CD14-positive monocyte (primary cell): ENCODE measurements at places on chromosomes 2 and 18.

DNA sequence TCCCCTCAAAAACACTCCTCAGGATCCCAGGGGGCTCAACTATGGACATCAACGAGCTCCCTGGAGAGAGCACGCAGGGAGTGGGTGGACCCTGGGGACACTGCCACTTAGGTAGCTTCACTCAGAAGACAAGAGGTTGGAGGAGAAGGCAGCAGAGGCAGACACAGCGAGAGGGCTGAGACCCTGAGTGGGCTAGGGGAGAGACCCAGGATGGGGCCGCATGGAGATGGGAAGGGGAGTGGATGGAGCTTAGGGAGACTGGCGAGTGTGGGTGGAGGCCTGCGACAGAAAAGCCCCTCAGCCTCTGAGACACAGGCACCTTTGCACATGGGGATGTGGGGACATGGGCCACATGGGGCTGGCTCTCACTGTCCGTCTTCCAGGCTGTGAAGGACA is 70.9 kb downstream of the ASB1 start:
- DNase-seq: no peak

DNA sequence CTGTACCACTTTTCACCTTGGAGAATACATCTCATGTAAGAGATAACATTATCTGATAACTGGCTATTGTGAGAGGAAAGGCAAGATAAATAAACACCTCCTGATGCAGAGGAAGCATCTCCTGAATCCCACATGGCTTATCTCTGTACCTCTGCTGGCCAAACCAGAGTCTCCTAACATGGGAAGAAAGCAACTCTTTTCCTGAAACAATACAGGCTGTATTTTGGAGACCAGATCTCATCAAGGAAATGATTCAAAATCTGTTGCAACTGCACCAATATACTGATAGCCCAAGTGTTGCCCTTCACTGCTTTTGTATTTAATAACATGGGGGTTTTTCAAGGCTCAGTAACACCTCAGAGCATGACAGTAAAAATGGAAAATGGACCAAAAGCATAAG is 106.9 kb downstream of the MREG start:
- no peak for DNase-seq

DNA sequence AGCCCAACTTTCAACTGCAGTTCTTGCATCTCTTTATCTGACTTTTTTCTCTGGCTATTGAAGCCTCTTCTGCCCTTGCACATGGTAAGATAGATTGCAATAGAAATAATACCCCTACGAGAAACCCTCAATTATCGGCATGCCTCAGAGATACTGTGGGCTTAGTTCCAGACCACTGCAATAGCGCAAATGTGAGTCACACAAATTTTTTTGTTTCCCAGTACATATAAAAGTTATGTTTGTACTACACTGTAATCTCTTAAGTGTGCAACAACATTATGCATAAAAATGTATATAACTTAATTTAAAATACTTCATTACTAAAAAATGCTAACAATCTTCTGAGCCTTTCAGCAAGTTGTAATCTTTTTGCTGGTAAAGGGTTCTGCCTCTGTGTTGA is 124.7 kb downstream of the PDE1A start:
- no peak for DNase-seq

- no peak for DNase-seq
Measured at GRCh38 chr2:29920130-29920577, 1.2 kb downstream of the ALK start.

DNA sequence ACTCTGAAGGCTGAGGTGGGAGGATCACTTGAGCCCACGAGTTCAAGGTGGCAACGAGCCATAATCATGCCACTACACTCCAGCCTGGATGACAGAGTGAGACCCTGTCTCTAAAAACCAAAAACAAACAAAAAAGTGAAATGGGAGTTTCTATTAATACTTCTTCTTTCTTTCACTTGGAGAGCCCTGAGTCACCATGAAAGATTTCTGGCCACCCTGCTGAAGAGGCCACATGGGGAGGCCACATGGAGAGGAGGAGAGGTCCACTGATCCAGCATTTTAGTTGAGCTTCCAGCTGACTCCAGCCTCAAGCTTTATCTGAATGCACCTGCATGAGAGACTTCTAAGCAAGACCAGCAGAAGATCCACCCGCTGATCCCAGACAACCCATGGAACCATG is 74.2 kb upstream of the LAPTM4A start:
- no peak for DNase-seq

- DNase-seq: no peak
Measured at GRCh38 chr2:30336978-30337841, 105.9 kb downstream of the LBH start.

- peak; percentile 49 for DNase-seq
Measured at GRCh38 chr18:62741118-62741566, 25.8 kb downstream of the PHLPP1 start.

GRCh38 chr2:128941751-128942150 is 623.1 kb upstream of the HS6ST1 start:
- no peak for DNase-seq

DNA sequence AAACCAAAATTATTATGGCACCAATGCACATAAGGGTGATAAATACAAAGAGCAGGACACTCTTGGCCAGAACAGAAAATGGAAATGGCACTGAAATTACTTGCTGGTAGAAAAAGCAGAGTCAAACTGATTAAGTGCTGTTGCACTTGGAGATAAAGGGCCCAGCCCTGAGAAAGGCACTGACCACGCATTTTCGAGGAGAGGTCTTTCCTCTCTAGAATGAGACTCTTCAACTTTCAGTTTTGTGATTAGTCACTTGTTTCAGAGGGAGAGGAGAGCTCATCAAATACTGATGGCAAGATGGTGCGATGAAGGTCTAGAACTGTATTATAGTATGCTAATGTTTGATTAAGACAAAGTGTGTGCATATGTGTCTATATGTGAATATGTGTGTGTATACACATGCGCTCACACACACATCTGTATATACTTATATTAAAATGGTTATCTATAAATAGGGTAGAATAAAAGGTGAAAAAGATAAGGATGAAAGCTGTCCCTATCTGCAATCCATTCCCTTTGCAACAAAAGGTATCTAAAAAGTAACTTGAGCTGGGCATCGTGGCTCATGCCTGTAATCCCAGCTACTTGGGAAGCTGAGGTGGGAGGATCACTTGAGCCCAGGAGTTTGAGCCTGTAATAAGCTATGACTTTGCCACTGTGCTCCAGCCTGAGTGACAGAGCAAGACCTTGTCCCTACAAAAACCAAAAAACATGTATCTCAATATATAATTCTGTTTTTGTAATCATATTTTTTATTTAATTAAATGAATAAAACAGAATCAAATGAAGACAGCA is 48.8 kb upstream of the ZDBF2 start:
- DNase-seq: no peak

GRCh38 chr2:2901384-2902345 is 476.0 kb downstream of the EIPR1 start:
- DNase-seq: no peak

GRCh38 chr2:165567273-165567672 is 97.8 kb downstream of the CSRNP3 start:
- no peak for DNase-seq

GRCh38 chr18:63570721-63571120 is 16.4 kb upstream of the SERPINB13 start:
- no peak for DNase-seq

DNA sequence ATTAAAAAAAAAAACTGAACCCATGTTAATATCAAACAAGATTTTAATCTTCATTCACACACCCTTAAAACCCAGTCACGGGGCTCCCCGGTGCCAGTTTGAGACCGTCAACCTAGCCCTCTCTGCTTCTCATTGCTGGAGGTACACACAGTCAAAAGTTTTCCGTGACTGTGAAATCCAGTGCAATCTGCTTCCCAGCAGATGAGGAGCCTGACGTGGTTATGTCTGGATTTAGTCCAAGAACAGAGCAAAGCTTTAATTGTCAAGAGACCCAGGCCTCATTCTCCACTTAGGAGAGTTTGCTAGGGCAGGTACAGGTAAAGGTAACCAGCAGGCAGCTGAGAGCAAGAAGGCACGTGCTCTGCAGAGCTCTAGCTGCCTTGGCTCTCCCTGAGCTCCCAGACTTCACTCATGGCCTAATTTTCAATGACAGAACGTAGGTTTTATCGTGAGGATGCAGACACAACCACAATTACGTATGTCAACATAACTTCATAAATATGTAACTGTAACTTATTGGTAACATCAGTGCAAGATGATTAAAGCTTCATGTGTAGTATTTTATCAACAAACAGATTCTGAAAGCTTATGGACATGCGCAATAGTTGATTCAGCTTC is 56.3 kb downstream of the SLC16A14 start:
- DNase-seq: no peak

- DNase-seq: no peak
Measured at GRCh38 chr2:152154462-152154861, 21.1 kb downstream of the STAM2 start.

DNA sequence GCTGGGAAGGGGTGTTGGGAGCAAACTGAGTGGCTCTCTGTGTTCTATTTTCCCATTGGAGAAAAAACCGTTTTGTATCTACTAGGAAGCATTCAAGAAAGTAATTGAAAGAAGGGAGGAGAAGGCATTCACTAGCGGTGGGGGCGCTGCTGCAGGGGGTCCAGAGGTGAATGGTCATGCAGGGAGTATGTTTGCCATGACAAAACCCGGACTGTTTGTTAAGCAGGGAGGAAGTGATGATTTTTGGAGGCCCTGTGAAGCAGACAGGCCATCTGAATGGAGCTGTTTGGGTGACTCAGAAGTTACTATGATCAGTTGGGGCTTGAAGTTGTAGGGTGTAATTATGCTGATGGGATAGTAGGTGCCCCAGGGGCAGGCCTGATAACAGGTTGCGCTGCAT is 7.0 kb downstream of the TAF4B start:
- no peak for DNase-seq

DNA sequence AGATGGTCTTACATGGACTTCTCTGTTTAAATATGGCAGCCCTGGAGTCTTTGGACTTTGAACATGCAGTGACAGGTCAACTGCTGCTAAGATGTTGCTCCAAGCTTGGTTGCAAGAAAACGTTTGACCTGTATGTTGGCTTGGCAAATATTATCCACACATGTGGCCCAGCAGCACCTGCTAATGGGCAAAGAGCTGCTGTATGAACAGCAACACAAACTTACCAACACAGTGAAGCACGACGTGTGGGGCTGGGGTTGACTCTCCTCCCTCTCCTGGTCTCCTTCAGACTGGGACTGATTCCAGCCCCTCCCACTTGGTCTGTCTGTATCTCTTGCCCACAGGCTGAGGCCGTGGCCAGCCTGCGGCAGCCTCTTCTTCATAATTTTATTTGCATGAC is 3.8 kb downstream of the KCNE4 start:
- DNase-seq: no peak

- no peak for DNase-seq
Measured at GRCh38 chr18:8783994-8784530, 78.7 kb downstream of the MTCL1 start.
